ENCODE measurements at places on chromosomes 1 and 21.
A peak's percentile ranks its signal among the peaks of the same experiment; 100 is the strongest.

- DNase-seq: peak; percentile 47
These were observed 44.0 kb upstream of the FMO2 start for GRCh38 chr1:171140956-171141687.

DNA sequence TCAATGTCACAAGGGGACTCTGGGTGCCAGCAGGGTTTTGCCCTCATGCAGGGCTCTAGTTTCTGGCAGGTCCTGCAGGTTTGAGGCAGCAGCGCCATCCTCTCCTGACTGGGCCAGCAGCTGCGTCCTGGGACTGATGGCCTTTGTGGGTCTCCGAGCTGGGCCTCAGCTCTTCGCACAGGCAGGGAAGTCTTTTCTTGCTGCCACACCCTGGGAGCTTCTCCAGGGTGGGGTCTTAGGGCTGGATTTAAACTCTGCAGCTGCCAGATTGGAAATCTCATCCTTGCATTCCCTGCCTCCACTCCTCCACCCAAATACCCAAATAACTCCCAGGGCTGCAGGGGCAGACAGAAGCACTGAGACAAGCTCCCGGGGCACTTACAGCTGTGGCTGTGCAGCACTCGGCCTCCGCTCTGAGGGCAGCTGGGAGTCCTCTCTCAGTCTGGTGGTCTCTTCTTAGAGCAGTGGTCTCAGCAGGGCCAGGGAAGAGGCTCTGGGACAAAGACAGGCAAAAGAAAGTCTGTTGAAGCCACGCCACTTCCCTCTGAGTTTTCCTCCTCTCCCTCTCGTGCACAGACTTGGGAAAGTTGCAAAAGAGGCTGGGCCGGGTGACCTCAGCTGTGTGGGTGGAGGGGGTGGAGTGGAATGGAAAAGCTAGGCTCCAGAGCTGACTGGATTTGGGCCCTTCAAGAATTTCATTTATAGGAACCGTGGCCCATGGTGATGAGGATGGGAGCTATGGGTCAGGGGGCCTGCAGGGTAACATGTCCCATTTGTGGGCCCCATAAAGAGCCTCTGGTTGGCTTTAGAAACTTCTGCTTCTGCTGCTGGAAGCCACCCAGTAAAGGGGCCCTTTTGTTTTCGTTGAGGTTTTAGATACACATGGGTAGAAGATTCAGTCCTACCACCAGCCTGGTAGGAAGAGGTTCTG is at the start of gene RAB7B:
TSS of gene RAB7B (minus strand) at position 525 of the 931 bp plus-strand sequence. CDS start 9,260 bp downstream, outside the sequence.
- peak; percentile 85 for DNase-seq

DNA sequence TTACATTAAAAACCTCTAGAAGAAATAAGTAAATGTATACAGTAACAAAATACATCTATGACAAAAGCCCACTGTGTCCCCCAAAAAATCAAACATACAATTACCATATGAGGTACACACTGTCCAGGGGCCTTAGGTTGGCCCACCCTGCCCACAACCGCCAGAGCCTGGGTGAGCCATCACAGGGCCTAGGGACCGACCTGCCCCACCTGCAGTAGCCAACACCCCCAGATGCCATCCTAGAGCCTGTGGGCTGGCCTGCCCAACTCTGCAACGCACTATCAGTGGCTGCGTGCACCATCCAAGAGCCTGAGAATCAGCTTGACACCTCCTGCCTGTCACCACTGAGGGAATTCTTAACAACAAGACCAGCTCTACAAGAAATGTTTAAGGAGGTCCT is 39.0 kb downstream of the FAF1 start:
- no peak for DNase-seq

DNA sequence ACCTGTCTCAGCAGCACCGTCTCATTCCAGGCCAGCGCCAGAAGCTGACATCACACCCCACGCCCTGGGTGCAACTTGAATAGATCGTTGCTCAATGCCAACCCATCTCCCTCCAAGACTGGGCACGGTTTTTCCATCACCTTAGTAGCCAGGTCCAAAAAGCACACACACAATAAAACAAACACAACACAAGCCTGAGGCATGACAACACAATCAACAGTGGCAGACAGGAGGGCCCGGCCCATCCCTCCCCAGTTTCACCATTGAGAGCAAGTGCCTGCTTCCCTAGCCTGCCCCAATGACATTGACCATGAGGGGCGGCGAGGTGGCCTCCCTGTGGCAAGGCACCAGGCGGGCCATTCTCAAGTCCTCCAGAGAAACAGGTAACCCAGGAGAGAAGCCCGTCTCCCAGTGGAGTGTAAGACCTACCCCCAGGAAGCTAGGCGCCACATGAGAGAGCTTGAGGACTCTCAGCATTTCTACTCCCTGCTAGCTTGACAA is 2.7 kb downstream of the IFFO2 start:
- no peak for DNase-seq

GRCh38 chr1:89261926-89262515 is 10.6 kb downstream of the GBP5 start:
- no peak for DNase-seq

GRCh38 chr1:199029855-199030254 is 391.0 kb downstream of the PTPRC start:
- no peak for DNase-seq

- no peak for DNase-seq
These were observed 200.6 kb upstream of the CACYBP start for GRCh38 chr1:174799136-174799479.

DNA sequence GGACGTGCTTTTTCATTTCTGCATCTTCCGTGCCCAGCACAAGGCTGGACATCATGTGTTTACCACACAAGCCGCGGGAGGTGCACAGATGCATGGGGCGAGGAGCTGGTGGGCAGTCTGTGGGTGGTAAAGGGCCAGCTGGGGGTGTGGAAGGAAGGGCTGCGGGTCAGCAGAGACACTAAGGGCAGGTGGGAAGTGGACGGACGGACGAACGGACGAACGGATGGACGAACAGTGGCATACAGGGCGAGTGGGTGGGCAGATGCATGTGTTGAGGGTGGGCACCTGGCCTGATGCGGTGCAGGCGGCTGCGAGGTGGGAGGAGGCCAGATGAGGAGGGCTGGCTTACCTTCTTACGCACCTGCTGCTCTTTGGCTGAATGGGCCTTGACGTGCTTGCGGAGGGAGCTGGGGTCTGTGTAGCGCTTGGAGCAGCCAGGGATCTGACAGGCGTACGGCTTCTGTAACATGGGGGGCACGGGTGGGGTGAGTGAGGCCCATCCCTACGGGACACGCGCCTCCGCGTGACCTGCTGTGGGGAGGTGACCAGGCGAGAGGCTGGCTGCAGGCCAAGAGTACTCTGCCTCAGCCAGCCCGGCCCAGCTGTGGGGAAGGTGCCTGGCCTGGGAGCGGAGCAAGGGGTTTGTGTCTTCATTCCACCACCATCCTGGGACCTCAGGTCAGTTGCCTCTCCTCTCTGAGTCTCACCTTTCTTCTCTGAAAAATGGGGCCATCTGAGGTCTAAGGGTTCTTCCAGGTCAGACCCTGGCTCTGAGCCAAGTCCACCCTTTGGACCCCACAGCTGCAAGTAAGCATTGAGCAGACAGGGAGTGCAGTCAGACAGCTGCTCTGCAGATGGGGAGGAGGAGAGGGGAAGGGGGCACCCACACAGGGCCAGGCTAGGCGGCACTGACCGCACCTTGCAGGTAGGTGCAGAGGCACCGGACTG is 65.5 kb downstream of the DMRTB1 start:
- no peak for DNase-seq

DNA sequence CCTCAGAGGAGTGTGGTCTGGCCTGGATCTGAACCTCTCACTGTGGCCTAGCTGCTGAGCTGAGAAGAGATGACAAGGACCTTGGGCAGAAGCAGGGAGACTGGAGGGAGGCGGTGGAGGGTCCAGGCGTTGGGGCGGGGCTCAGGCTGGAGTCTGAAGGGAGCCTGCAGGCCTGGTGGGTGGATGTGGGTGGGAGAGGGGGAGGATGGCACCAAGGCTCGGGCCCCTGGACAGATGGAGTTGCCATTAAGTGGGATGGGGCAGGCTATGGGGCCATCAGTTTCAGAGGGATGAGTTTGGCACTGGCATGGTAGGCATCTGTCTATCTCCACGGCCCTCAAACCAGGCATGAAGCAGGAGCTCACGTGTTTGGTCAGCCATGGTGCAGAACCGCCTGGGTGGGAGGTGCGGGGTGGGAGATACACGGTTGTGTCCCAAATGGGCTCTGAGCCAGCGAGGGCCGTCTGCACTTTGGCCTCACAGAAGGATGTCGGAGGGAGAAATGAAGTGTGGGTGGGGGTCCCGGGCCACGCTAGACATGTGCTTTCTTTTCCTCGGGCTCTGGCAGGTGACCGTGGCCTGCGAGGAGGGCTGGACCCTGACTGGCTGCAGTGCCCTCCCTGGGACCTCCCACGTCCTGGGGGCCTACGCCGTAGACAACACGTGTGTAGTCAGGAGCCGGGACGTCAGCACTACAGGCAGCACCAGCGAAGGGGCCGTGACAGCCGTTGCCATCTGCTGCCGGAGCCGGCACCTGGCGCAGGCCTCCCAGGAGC is 23.6 kb downstream of the PCSK9 start:
- DNase-seq: peak; percentile 67

- no peak for DNase-seq
These were observed 151.7 kb downstream of the LYPLAL1 start for GRCh38 chr1:219325368-219325742.

DNA sequence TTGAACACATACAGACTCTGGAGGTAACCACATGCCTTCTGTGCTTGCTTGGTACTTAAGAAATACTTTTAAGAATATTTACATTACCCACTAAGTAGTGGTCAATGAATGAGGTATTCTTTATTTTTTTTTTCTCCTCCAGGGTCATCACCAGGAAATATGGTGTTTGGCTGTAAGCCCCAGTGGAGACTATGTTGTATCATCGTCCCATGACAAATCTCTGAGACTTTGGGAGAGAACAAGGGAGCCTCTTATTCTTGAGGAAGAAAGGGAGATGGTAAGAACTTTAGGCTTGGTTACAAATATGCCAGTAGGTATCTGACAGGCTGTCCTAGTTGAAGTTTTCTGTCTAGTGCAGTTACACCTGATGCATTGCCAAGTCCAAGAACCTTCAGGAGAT is 22.8 kb downstream of the WDR3 start:
- DNase-seq: no peak

- no peak for DNase-seq
These were observed 13.0 kb downstream of the BTBD19 start for GRCh38 chr1:44821240-44821715.

- DNase-seq: no peak
These were observed 6.9 kb downstream of the DTL start for GRCh38 chr1:212042436-212042835.

- no peak for DNase-seq
These were observed 159.3 kb downstream of the PIK3R3 start for GRCh38 chr1:45973121-45973520.

DNA sequence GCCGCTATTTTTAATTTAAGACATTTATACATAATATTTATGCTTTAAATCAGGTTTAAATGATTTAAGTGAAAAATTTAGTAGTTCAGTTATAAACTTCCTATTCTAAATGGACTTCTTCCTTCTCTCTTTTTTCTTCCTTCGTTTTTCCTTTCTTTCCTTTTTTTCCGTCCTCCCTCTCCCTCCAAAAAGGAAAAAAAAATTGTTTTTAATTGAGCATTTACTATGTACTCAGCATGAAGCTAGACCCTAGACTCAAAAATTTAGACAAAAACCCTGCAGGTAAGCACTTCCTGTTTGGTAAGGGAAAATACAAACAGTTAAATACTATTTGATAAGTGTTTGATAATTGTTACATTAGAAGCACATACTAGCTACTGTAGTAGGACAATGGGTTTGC is 2.6 kb upstream of the TM2D1 start:
- no peak for DNase-seq

DNA sequence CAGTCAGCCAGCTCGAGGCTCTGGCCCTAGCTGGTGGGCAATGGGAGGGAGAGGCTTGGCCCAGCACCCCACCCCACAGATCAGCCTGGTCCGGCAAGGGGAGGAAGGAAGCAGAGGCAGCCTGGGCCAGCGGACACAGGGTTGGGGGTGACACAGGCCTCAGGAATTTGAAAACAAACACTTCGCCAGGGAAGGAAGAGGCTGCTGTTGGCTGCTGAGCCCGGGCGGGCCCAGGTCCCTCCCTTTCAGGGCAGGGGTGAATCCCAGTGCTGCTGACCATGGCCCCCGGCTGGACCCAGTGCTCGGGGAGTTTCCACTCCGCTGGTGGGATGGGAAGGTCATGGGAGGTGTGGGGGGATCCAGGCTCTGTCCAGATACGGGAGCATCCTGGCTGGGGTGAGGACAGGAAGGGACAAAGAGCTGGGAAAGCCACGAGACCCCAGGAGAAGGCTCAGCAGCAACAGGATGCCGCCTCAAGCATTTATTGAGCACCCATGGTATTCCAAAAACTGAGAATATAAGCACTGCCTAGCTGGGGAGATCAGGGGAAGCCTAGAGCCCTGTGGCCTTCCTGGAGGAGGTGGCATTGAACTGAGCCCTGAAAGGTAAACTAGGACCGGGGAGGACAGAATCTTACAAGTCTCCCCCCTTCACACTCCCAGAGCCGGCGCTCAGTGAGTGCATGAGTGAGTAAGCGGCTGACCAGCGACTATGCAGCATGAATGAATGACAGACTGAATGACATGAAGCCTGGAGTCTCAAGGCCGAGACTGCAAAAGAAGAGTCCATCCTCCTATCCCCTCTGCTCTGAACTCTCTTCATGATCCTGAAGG is 26.2 kb upstream of the EPHA2 start:
- DNase-seq: peak; percentile 86

DNA sequence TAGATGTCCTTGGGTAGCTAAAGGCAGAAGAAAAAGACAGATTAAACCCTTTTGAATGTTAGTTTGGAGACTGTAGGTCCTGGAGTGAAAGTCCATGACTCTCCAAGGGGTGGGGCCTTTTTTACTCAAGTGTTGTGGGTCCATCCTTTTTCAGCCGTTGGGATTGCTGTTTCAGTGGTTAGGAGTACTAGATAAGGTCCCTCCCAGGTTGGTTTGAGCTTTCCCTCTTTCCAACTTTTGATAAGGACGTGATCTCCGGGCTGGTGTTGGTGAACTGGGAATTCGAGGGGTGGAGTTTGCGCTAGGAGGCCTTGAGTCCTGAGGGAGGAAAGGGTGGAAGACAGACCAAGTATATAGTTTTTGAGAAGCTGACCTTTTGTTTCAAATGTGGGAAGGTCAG is 5.2 kb upstream of the IPP start:
- no peak for DNase-seq

- DNase-seq: no peak
These were observed 64.7 kb downstream of the VPS26C start for GRCh38 chr21:37202221-37203110.

DNA sequence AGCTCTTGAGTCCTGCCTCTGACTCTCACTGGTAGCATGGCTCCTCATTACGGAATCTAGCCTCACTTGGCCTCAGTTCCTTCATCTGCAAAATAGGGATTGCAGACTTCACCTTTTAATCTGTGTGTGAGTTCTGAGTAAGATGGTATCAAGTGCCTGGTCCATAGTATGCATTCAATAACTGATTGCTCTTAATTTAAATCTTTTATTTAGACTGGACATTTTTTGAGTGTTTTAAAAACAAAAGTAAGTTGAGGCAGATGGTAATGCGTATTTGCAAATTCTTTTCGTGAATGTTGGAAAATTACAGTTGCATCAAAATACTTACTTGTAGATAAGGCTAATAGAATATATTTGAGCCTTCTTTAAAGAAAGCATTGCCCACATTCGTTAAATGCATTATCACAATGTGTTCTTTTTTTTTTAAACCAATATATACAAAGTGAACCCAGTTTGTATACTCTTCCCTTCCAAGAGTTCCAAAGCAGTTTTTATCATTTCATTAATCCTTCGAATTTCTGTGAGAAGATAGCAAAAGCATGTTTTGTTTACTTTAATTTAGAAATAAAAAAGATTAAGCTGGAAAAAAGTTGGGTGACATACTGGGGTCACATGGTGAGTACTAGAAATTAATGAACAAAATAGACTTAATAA is 8.1 kb downstream of the DNM3 start:
- no peak for DNase-seq

GRCh38 chr1:179955287-179955680 is 674 bp downstream of the CEP350 start:
- DNase-seq: no peak

GRCh38 chr21:32155226-32155625 is 123.6 kb downstream of the MIS18A start:
- DNase-seq: no peak

All from left hindlimb (tissue), 1 donor.